ENCODE measurements at places on chromosomes 7 and 10.

DNA sequence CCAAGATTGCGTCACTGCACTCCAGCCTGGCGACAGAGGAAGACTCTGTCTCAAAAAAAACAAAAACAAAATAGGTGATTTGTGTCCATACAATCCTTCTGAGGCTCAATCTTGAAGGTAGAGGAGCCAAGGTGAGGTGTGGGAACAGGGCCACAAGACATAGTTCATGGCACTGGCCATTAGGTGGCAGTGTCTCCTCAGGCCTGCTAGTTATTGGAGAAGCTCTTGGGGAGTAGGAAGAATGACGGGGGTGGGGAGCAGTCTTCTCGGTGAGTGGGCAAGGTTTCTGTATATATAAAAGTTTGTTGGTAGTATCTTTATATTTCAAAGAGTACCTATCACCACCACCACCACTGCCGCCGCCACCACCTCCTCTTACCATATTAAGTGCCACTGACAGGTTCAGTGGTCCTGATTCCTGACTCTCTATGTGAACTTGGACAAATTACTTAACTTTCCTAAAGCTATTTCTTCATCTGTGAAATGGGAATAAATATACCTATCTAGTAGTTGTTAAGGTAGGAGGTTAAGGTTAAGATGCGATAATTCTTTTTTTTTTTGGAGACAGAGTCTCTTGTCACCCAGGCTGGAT lies 24.0 kb downstream of the CCSER2 start:
- peak; percentile 60 for DNase-seq

GRCh38 chr7:2350861-2351260 lies 3.8 kb upstream of the EIF3B start:
- DNase-seq, result no peak

- DNase-seq, result no peak
Measured at GRCh38 chr7:37489703-37490102, 41.0 kb upstream of the ELMO1 start.

- DNase-seq, result no peak
Measured at GRCh38 chr10:54958844-54959243, 157.8 kb upstream of the PCDH15 start.

DNA sequence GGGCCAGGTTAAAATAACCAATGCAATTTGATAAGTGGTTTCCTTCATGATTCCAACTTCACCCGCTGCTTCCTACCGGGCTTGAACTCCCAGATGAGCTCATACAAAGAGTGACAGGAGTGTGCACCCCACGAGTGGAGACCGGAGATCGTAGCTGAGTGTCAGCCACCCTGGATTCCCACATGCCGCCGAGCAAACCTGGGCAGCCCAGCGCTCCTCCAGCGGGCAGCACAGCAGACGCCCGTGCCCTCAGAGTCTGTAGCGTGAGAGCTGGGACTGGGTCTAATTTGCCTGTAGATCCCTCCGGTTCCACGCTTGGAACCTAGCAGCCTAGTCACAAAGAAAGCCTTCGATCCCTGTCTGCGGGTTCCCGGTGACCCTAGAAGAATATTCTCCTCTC lies 476.1 kb upstream of the MGMT start:
- no peak for DNase-seq

DNA sequence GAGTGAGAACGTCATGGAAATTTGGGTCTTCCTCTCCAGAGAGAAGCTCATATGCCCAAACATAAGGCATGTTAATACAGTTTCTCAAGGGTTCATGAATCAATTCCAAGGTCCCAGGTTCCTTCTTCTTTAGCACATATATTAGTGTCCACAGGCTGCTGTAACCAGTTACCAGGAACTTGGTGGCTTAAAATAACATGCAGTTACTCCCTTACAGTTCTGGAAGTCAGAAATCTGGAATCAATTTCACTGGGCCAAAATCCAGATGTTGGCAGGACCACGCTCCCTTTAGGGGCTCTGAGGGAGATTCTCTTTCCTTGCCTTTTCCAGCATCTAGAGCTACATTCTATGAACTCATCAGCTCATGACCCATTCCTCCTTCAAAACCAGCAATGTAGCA lies 64.8 kb downstream of the MRC1 start:
- no peak for DNase-seq

GRCh38 chr10:110827410-110827809 lies 44.3 kb upstream of the PDCD4 start:
- no peak for DNase-seq
